ENCODE measurements at places on chromosomes 11 and 22.
A peak's percentile ranks its signal among the peaks of the same experiment; 100 is the strongest.

DNA sequence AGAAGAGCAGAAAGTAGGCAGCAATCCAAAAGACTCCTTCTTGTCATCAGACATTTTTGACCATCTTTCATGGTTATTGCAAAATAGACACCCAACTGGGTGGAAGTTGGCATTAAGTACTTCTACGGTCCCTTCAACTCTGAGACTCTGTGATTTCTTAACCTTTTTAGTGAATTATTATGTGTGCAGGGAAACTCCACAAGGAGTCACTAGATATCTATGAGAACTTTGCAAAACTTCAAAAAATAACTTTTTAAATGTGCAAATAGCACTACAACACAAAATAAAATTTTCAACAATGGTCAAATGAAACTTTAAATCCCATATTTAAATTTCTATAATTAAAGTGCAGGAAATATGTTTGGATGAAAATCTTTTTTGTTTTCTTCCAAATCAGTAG, 88.7 kb downstream of the SLC17A6 start:
- no peak for DNase-seq

DNA sequence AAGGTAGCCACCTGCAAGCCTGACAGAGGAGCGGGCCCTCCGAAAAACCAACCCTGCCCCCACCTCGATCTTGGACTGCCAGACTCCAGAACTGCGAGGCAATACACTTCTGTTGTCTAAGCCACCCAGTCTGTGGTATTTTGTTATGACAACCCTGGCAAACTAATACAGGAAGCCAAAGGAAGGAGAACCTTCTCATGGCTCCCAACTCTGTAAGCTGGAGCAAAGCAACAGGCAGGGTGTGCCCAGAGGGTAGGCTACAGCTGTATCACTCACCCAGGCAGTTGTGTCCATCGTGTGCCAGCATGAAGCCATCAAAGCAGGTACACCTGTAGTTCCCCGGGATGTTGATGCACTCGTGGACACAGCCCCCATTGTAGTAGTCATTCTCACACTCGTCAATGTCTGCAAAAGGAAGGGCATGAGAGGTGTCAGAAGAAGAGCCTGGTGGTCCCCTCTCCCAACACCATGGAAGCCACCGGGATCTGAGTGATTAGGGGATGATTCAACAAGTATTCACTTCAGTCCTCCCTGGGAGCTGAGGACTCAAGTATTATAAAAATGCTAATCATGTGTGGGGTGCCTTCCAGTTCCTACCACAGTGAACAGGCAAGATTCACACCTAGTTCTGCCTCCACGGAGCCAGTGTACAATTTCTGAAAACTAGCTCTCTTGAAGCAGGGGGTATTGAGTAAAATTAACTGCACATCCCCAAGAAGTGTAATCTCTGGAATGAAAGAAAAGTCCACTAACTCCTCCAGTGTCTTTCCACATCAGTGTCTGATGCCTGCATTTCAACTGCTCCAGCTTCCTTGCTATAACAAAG, 23.3 kb downstream of the SCUBE1 start:
- no peak for DNase-seq

- DNase-seq: no peak
Measured at GRCh38 chr22:30158744-30159500, 78.7 kb downstream of the HORMAD2 start.

DNA sequence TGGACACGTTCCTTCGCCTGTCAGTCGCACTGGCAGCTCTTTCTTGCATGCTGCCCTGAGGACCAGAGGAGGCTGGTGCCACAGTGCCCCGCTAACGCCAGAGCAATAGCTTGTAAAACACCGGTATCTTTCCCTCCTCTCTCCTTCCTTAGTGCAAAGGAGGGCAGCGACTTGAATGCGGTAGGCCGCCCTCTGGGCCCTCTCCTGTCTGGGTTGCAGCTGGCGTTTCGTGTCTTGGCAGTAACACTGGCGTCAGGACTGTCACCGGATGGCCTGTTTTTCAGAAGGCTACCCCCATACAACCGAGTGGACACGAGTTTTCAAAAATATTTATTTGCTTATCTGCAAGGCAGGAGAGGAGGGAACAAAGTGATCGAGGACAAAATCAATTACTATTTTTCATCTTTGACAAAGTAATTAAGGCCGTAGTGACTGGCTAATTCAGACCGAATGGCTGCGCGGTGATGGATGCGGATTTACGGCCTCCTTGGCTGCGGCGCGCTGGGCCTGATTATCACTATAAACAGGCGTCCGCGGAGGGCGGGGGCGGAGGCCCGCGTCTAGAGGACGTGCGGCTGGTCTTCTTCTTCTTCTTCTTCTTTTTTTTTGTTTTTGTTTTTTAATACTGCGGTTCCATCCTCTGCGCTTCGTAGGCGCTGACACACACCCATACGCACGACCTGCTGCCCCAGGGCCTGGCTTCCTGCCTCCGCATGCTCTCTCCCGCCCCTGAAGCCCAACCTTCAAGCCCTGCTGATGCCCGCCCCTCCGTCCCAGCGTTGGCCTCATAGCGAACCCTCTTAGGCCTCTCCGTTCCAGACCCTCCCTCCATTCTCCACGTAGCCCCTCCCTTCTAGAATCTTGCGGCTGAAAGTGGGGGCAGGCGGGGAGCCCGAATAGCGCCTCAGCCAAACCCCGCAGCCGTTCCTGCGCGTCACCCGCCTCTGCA, 2.9 kb upstream of the SLC6A5 start:
- no peak for DNase-seq

- DNase-seq: no peak
Measured at GRCh38 chr11:16923987-16924386, 90.2 kb downstream of the PLEKHA7 start.

- DNase-seq: peak; percentile 7
Measured at GRCh38 chr11:2825261-2825888, 60.2 kb downstream of the CDKN1C start.

DNA sequence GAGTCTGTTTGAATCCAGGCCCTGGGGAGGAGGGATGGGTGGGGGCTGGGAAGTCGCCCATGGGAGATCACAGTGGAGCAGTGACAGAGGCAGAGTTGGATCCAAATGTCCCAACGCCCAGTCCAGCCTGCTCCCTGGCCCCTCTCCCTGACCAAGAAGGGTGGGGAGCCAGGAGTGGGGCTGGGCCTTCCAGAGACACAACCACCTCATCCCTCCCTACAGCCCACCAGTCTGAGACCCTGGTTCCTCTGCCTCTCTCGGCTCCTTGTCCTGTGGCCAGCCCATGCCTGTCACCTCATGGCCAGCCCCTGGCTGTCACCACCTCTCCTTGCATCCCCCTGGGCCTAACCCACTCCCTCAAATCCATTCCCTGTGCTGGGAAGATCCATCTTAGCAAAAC, 71.2 kb upstream of the PRR5 start:
- DNase-seq: no peak

- no peak for DNase-seq
Measured at GRCh38 chr11:57241353-57241972, 4.4 kb upstream of the APLNR start.

DNA sequence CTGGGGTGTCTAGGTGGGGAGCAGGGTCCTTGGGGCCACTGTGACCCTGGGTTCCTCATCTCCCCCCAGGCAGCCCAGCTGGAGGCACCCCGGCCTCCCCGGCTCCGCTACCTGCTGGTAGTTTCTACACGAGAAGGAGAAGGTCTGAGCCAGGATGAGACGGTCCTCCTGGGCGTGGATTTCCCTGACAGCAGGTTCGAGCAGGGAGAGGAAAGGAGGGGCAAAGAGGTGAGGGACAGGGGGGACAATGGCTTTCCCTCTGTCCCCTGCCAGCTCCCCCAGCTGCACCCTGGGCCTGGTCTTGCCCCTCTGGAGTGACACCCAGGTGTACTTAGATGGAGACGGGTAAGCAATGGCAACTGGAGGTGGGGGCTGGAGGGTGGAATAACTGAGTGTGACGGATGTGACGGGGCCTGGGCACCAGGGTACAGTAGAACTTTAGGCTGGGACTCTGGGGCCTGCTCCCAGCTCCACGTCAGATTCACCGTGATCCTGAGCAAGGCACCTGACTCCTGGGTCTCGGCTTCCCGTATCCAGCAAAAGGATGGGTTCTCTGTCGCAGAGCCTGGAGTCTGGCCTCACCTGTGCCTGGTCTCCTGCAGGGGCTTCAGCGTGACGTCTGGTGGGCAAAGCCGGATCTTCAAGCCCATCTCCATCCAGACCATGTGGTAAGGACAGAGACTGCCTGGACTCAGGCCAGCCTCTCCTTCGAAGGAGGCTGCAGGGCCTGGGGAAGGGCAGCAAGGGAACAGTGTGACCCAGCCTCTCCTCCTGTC, 3.6 kb downstream of the SSH3 start:
- DNase-seq: no peak

- no peak for DNase-seq
Measured at GRCh38 chr11:35138606-35138942, 397 bp upstream of the CD44 start.

Data from suppressor macrophage (primary cell).